ENCODE measurements at places on chromosomes 1 and 21.

DNA sequence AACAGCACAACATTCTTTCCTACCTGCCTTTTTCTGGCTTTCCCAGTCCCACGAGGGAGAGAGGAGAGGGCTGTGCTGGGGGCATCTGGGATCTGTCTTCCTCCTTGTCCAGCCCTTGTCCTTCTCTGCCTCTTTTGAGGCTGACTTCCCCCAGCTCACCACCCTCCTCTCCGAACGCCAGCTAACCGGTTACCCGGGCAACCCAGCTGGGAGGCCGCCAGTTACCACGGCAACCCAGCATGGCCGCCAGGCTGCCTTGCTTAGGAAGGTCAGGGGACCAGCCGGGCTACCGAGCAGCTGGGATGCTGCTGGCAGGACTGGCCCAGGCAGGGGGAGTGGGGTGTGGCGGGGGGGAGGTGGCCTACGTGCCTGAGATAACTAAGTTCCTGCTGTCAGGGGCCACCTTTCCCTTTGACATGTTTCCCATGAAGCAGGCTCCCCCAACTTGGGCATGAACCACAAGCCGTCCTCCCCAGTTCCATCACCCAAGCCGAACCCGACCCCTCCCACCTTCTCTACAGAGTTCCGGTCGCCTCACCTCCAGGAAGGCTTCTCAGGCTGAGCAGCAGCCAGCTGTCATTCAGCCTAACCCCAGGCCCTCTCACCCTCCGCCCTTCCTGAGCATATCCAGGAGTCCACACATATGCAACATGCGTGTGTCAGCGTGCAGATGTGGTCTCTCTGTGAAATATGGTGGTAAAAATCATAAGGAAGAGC lies 8.7 kb downstream of the PLEKHA6 start:
- DNase-seq = no peak

GRCh38 chr1:41557751-41558455 lies 73.4 kb upstream of the EDN2 start:
- no peak for DNase-seq

- DNase-seq = no peak
These were observed 152.9 kb downstream of the NPHP4 start for GRCh38 chr1:5839161-5839880.

DNA sequence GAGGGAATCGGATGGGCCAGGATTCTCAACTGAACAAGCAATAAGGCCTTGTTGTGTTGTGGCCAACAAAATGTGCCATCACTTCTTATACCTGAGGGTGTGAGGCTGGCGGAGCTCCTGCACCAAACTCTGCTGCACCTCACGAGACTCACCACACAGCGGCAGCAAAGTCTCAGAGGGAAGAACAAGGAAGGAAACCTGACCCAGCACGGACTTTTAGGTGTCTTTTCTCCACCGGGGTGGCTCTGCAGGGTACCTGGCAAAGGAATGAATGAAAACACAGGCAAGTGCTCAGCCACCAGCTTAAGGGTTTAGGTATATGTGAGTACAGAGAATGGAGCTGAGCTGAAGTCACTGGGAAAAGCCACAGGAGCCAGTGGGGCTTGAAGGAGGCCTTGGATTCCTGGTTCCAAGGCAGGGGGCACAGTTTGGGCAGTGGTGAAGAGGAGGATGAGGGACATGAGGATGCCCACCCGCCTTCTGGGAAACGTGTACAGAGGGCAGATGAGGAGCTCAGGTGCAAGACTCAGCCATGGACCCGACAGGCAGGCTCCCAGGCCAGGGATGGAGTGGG lies 31.1 kb upstream of the HSD3B1 start:
- no peak for DNase-seq
